ENCODE measurements at places on chromosomes 1 and 21.
A peak's percentile ranks its signal among the peaks of the same experiment; 100 is the strongest.

GRCh38 chr21:41326414-41327080 lies 9.9 kb downstream of the FAM3B start:
- DNase-seq = no peak

DNA sequence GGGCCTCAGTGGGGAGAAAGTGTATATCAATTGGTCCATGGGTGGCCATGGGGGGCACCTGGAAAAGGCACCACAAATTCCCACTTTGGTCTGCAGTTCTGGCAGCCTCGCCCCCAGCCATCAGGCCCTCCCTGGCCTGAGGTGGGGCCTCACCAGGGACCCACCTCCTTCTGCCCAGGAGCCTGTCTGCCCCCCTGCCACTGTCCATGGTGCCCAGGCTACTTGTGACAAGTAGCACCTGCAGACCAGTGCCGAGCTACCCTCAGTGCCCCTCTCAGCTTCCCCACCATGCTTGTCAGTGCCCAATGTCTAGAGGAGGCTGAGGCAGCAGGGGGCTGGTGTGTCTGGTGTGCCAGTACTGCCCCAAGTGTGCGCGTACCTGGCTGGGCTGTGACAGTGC lies 87.1 kb upstream of the PAXBP1 start:
- DNase-seq = no peak

GRCh38 chr1:186559601-186560116 lies 98.7 kb upstream of the PDC start:
- DNase-seq = no peak

GRCh38 chr1:189550498-189550897 lies 927.2 kb downstream of the BRINP3 start:
- no peak for DNase-seq

DNA sequence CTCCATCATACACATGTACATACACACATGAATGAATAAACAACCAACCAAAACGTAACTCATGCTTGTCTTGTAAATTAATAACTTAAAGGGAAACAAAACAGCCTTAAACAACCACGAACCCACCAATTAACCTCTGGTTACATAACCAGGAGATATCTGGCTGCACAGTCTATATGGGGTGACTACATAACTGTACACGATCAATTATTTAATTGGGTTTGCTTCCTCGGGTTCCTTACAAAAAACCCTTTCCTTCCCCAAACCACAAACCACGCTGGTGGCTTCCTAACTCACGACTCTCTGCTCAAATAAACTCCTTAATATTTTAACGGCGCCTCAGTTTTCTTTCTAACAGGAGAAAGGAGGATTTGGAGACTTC lies 744 bp downstream of the ZNF670 start:
- no peak for DNase-seq

- no peak for DNase-seq
These were observed 482 bp downstream of the SLC2A5 start for GRCh38 chr1:9068981-9069325.

DNA sequence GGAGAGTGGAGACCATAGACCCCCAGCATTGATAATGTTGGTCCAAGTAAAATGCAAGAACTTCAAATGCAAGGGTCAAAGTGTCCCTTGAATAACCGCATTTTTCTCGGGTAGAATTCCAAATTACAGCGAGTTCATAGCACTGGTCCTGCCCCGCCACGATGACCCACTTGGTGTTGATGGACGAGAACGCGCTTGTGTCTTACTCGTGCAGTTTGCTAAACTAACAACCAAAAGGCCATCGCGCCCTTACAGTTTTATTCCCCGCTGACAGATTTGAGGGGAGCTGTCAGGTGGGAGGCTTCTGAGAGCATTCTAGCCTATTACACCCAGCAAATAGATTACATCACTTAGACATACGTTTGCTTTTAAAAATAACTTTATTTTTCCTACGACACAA lies 17.3 kb upstream of the TSPEAR start:
- DNase-seq = peak; percentile 22

GRCh38 chr1:33276573-33277298 lies 20.4 kb downstream of the ZNF362 start:
- DNase-seq = no peak

- DNase-seq = no peak
These were observed 2.8 kb upstream of the RAP1GAP start for GRCh38 chr1:21671915-21672314.

GRCh38 chr21:45020629-45021427 lies 53.6 kb upstream of the ADARB1 start:
- no peak for DNase-seq

- no peak for DNase-seq
These were observed 27.8 kb downstream of the WNT9A start for GRCh38 chr1:227919906-227920305.

DNA sequence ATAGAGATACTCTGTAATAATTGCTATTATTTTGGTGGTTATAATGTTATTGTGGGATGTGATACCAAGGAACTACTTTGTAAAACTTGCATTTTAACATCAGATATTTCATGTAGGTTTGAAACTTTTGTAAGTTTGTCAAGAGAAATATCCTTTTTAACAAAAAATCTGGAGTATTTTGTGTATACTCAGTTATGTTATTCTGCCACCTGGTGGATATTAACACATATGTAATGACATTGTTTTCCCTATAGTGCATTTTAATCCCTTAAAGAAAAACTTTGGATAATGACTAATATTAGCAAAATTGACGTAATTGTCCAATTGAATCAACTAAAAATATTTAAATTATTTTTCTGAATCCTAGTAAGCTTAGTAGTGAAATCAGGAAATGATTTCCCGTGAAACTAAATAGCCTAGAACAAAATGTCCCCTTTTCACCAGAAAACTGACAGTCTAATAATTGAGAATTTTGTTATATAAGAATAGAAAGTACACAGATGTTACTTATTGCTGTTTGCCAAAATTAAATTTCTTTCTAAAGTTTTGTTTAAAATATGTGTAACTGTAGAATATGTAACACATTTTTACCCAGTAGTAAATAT lies 39.6 kb downstream of the KCTD3 start:
- DNase-seq = no peak

- DNase-seq = no peak
These were observed 9.5 kb downstream of the SIM2 start for GRCh38 chr21:36708286-36709029.

All from sciatic nerve (tissue), 2 donors.